Activated gamma-delta T cell treated with anti-CD3 and anti-CD28 coated beads, Interleukin-2, amount 50 U/mL, for 16 hours (primary cell): ENCODE measurements at places on chromosomes 5 and 9.

- no peak for DNase-seq
Observed at GRCh38 chr9:110027671-110028081, 180.3 kb downstream of the C9orf152 start.

- no peak for DNase-seq
Observed at GRCh38 chr5:118637947-118638670, 350.2 kb downstream of the DTWD2 start.

GRCh38 chr5:120124031-120124430 is 340.1 kb upstream of the PRR16 start:
- DNase-seq: no peak

- no peak for DNase-seq
Observed at GRCh38 chr5:56071470-56071869, 76.7 kb upstream of the IL6ST start.

DNA sequence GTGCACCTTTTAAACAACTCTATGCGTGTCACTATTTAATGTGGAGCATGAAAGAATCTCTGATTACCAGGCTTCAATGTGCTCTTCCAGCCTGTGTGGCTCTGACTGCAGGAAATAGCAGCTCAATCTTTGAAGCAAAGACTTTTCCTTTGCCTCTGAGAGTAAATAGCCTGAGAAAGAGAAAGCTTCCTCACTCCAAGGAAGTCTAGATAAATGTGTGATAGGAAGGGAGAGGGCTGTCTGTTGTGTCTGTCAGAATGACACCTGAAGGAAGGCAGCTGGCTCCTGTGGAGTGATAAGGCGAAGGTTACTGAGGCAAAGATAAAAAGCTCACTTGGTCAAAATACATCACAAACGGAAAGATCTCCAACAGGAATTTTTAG is 205.3 kb upstream of the HAPLN1 start:
- DNase-seq: no peak

- no peak for DNase-seq
Observed at GRCh38 chr5:158127536-158127935, 268.6 kb upstream of the CLINT1 start.

DNA sequence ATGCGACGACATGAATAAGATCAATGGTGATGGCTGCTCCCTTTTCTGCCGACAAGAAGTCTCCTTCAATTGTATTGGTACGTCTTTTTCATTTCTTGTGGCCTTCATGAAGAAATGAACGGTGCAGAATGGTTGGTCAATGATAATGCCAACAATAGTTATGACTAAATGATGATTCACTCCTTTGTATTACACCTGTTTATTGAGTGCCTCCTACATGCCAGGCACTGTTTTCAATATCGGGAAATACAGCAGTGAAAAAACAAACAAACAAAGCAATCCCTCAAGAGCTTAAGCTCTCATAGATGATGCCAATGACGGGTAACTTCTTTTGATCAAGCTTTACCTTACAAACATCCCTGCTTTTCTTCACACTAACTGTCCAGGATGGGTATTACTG is 117.7 kb downstream of the PAPPA start:
- no peak for DNase-seq

GRCh38 chr9:20480249-20480648 is 142.1 kb downstream of the MLLT3 start:
- DNase-seq: no peak

DNA sequence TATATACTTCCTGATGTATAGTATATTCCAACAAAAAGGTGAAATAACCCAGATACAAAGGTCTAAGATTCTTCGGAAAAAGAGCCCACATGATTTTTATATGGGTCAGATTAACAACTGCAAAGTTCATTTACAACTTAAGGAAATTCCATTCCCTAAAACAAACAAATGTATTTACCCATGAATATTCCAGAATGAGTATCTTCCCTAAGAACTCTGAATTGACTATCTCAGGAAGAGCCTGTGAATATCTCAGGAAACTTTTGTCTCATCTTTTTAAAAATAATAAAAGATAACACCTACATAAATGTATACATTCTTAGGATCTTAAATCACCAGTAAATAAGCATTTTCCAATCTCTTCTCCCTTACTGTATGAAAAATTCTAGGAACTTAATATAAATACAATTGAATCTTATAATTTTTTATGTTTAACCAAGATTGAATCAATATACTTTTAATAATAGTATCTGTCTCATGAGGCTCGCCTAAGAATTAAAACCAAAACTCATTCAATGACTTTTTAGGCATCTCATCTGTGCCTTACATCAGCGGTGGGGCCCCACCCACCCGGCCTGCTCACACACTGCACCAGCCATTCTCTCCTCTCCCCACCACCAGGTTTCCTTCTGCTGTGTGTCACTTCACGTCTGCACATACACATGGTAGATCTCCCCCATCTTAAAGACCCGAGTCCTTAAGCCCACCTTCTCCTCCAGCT is 78.1 kb downstream of the RAPGEF1 start:
- peak; percentile 58 for DNase-seq

GRCh38 chr5:147578228-147579024 is 68.6 kb upstream of the DPYSL3 start:
- no peak for DNase-seq

DNA sequence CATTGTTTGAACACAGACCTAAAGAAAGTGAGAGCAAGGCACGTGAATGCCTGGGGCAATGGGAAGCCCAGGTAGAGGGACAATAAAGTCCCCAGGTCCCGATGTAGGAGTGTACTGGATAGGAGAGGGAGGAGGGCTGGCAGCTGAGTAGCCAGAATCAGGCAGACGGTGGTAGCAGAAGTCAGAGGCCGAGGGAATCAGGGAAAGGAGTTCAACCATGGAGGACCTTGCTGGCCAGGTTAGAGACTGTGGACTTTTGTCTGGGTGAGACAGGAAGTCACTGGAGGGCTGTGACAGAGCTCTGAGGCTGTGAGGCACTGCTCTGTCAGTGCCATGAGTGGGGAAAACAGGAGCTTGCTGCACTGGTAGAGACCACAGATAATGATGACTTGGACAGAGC is 248.2 kb downstream of the EFNA5 start:
- DNase-seq: no peak

DNA sequence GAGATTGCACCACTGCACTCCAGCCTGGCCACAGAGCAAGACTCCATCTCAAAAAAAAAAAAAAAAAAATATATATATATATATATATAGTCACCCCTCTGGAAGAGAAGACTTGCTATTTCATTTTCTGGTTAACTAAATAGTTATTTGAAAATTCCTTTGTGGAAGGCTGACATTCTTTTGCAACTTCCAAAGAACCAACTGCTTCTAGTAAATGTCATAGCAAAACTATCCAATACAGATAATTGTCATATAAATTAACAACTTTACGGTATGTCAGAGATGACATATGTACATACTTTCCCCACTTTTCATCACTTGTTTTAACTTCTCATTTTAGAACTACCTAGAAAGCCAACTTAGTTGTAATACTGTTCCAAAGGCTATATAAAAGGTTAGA is 50.9 kb downstream of the PRUNE2 start:
- DNase-seq: no peak

GRCh38 chr9:127088724-127089615 is 33.5 kb downstream of the ANGPTL2 start:
- no peak for DNase-seq

- no peak for DNase-seq
Observed at GRCh38 chr5:80656425-80656824, 1.6 kb upstream of the DHFR start.

DNA sequence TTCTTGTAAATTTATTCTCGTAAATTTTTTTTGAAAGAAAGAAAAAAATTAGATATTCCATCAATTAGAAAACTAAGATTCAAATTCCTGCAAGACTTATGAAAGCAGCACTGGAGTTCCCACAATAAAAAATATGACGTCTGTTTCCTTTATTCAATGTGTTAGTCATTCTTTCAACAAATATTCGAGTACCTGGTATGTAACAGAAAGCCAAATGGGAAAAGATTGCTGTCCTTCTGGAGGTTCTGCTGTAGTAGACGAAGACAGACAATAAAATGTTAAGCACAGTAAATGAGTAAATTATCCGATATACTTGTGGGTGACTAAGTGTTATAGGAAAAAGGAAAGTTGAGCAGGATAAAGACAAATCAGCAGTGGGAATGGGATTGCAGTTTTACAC is 92.2 kb downstream of the ADAMTSL1 start:
- DNase-seq: no peak

DNA sequence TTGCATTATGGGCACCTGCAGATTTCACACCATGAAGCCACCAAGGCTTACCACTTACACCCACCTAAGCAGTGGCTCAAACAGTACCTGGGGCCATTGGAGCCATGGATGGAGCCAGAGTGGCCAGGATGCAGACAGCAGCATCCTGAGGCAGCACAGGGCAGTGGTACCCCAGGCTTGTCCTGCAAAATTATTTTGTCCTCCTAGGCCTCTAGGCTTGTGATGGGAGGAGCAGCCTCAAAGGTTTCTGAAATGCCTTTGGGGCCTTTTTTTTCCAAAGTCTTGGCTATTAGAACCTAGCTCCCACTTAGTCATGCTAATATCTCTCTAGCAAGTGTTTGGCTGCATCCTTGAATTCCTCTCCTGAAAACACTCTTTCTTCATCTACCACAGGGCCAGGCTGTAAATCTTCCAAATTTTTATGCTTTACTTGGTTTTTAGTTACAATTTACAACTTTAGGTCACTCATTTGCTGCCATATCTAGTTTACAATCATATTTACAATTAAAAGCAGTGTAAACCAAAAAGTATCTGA is 15.7 kb downstream of the TMC1 start:
- DNase-seq: no peak

GRCh38 chr5:8366266-8366665 is 497.3 kb downstream of the MTRR start:
- no peak for DNase-seq

DNA sequence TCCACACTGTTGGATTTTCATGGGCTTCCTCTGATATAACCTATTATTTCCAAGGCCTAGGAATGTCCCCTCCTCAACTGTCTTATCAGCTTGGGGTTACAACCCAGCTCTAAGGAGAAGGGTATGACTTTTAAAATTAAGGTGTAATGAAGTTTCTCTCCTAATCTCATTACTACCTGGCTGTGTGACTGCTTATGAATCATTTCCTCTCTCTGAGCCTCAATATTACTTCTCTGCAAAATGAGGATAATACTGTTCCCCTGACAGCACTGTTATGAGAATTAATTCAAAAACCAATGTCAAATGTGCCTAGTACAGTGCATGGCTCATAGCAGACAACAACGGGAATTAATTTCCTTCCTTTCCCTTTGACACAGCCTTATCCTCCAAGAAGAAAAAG is 118.9 kb downstream of the NR6A1 start:
- DNase-seq: no peak

- DNase-seq: peak; percentile 54
Observed at GRCh38 chr9:112174222-112174964, 704 bp downstream of the SUSD1 start.

DNA sequence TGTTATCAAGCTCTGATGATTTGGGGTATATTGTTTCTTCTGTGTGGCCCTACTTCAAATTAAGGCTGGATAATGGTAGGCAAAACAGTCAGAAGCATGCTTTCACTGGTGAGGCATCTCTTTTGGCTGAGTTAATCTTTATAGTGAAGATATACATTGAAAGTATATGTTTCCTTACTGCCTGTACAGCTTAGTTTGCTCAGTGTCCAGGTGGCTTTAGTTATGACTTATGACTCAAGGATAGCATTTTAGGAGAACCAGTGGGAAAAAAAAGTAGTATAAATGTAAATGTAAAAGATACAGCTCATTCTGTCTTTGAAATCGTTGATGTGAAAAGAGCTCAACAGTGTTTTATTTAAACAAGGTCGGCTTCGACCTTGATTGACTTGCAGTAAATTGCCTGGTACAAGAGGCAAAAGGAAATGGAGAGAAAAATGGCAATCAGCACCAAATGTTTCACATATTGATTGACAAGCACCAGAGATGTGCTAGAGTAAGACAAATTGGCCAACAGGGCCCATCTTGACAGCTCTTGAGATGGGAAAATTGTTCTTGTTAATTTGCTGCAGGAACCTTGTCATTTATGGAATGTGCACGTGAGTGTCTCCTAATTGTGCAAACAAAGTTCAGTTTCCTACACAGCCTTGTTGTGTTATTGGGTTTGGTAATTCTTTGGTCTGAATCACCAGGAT is 447.4 kb upstream of the WWC1 start:
- DNase-seq: no peak

DNA sequence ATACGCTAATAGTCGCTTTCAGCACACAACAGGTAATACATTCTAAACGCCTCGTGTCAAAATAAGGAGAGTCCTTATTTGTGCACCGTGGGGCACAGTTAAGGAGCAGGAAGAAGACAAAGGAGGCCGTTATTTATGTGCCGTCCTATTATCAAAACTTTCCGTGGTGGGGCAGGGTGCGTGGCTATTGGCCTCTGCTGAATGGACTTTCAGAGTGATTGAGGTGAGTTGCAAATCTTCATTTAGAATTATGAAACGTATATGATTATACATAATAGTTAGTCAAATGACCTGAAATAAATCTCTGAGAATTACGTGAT is 833 bp downstream of the C5orf24 start:
- DNase-seq: no peak

DNA sequence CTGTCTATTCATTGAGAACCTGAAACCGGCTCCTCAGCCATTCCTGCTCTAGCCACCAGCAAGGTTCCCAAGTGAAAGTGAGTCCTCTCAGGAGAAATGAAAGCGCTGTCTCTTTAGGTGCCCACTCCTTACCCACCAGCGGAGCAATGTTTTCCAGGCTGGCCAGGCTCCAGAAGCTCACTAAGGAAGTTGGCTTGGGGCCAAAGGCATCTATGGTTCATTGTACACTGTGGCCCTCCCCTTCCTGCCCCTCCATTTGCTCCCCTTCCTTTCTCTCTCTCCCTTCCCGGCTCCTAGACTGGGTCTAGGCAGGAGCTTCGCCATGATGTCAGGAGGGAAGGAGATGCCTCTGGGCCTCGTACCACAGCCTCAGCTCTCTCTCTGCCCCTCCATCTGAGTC is 1.1 kb upstream of the GABRP start:
- no peak for DNase-seq

DNA sequence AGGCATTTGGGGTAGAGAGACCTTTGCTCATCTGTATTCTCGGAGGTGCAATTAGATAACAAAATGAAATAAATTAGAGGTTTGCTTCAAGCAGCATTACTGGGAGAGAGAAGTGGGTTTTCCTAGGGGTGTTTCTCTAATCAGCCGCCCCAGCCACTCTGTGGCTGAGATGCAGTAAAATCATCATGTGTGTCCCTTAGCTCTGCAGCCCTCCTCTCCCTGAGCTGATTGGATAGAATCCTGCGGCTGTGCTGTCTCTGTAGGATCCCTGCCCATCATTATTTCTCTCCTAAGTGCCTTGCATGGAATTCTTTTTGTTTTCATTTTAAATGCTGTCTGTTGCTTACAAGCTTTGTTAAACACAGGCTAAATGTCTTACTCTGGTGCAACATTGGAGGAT is 171.4 kb downstream of the SH3GL2 start:
- DNase-seq: no peak

DNA sequence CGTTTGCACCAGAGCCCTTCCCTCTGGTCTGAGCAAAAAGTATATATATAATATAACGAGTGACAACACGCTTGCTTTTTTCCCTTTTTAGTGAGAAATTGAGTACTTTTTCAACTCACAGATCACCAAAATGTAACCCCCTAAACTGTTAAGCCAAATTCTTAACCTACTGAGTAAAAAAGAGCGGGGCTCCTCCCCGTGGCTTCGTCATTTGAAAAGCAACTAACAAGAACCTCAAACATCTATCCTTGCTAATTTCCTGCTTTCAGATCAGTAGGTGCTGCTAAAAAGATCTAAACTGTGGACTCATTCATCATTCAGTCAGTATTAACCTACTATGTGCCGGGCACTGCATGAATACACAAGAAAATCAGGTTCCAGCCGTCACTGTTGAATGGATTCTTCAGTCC is 1.0 kb upstream of the PTBP3 start:
- no peak for DNase-seq

GRCh38 chr5:157744051-157745011 is 819 bp downstream of the LSM11 start:
- no peak for DNase-seq
